Ovary (tissue), 10 donors: ENCODE measurements at places on chromosomes 4 and X. TPM values are rescaled to one million over a fixed set of nuclear protein-coding genes. Genes with fewer than 3 reads are reported as not detected.
A peak's percentile ranks its signal among the peaks of the same experiment; 100 is the strongest.

The ANK2 gene
- total RNA-seq, result 66.9 TPM

DNA sequence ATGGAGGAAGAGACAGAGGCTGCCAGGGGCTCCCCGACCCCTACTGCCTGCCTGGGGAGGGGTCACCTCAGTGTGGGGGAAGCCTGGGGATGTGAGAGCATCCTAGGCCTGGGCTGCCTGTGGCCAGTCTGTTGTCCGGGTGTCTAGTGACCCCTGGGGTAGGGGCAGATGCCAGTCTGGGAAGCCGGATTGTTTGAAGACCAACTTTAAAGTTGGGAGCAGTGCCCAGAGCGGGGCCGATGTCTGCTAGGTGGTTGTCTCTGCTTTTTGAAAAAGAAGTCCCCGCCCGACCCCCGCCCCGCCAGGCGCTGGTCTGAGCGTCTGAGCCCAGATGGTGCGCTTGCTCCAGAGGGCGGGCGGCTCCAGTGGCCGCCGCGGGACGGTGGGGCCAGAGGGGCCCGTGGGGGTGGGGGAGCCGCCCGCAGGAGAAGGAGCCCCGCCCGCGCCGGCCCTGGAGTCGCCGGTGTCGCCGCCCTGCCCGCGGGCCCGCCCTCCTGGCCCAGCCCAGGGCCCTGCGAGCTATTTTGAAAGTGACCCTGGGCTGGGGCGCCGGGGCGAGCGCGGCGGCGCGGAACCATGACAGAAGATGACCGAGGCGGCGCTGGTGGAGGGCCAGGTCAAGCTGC lies at the start of gene DOK7:
TSS of gene DOK7 (plus strand) at position 517 of the 626 bp plus-strand sequence. CDS start at position 587, 70 bp downstream.
- DNase-seq, result no peak

GRCh38 chrX:123190096-123190495 lies 6.0 kb downstream of the GRIA3 start:
- no peak for DNase-seq

GRCh38 chr4:163693211-163693610 lies 198.7 kb downstream of the TMA16 start:
- no peak for DNase-seq

GRCh38 chr4:183960046-183960420 lies 54.9 kb downstream of the STOX2 start:
- peak; percentile 61 for DNase-seq

- no peak for DNase-seq
Measured at GRCh38 chr4:24770032-24770584, 25.3 kb upstream of the SOD3 start.

DNA sequence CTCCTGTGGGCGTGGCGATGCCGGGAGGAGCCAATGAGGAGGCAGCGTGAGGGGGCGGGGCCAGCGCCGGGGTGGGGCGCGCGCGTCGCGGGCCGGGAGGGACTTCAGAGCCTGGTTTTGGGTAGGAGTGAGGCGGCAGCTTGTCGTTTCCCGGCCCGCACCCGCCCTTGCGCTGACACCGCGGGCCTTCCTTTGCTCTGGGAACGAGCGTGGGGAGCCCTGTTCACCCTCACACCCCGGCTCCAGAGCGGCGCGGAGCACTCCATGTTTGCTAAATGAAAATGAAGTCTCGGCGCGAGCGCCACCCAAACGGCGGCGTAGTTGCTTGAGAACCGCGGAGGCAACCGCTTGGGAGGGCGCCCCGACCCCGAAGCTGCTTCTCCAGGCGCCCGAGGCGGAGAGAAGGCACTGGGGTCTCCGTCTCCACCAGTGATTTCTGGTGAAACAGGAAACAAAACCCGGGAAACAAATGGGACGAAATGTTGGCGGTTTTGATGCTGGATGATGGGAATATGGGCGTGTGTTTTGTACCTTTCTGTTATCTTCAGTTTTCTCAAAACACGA lies 497 bp upstream of the GRPEL1 start:
- no peak for DNase-seq

The RBM46 gene
- total RNA-seq, result not detected

DNA sequence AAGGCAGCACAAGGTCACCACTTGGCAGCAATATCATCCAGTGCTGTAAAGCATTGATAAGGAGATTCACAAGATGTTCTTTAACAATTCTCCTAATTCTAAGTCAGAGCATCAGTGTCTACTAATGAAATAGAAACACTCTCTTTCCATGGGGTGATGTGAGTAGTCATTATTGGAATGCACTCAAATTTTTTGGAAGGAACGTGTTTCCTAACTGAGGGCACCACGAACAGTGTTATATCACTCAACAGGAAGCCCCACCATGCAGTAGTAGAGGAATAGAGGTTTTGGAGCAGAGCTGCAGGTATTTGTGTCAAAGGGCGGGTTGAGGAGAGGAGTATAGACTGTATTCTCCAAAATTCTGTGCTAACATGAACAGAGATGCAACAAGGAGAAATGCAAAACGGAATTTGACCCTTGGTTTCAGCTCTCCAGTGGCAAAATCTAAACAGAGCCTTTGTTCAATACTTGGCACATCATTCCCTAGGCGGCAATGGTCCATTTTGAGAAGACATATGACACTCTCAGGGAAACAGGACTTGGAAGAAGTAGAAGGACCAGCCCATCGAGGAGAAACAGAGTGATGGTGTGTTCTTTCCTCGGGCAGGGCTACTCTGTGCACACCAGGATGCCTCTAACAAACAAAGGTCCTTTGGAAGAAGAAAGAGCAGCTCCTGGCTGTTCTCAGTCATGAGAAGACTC lies 98.9 kb downstream of the CPEB2 start:
- DNase-seq, result no peak

- DNase-seq, result no peak
Measured at GRCh38 chrX:125132274-125132673, 187.4 kb upstream of the TEX13C start.

DNA sequence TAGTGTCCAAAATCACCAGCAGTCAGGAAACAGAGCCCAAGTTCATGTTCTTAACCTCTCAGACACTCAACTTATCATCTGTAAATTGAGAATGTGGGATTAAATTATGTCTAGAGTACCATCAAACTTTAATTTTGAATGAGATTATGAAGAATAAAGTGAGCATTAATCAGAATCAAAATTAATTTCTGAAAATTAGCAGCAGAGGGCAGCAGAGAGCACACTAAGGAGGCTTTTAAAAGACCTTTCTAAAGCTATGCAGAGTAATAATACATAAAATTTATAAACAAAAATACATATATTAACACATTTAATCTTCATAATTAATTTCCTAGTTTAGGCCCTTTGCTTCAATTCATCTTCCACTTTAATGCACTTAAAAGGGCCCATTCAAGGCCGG lies 7.1 kb downstream of the TASL start:
- no peak for DNase-seq

- peak; percentile 78 for DNase-seq
Measured at GRCh38 chr4:8281519-8282133, 12.1 kb downstream of the HTRA3 start.
